Occipital lobe (tissue), 3 donors: ENCODE measurements at places on chromosomes 16 and 17.

GRCh38 chr17:14098246-14098645, 28.9 kb downstream of the COX10 start:
- DNase-seq, result no peak

GRCh38 chr16:14448879-14449278, 181.2 kb downstream of the PARN start:
- DNase-seq, result no peak

GRCh38 chr16:48117217-48118105, 38.3 kb downstream of the ABCC12 start:
- DNase-seq, result no peak

DNA sequence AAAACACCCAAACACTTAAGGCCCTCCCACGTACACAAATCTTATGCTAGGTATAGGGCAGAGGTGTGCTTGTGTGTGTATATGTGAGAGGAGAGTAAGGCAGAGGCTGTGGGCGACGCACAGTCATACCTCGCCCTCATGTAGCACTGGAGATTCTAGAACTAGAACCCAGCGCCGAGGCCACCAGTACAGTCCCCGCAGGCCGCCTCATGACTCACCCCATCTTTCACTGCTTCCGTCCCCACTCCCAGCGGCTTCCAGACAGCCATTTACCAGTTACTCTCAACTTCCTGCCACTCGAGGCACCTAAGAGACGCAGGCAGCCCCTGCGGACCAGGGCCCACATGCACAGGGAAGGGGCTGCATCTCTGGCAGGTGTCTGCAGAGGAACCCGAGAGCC, 23.2 kb upstream of the CYTH1 start:
- no peak for DNase-seq

DNA sequence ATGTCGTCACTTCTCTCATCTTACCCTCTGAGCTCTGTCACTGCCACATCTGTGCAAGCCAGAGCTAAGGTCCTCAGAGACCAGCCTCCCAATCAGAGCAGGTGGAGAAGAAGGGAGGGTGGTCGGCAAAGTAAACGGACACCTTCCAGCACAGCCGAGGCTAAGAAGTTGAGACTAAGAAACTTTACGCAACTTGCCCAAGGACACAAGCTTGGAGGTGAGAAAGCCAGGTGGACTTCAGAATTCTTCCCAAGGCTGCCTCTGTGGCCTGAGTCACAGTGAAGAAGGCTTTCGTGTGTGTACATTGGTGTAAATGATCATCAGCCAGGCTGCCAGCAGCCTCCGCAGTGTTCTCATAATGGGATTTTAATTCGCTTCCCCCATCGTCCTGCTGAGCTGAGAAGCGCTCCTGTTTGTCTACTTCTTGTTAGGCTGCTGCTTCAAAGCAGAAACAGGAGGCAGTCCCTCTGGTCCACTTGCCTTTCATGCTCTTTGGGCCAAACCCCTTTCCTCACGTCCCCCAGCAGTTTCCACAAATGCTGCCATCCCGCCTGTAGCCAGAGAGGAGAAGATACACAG, 125.0 kb upstream of the RPL38 start:
- DNase-seq, result no peak
